NAMALWA (cell line): ENCODE measurements at places on chromosomes 12 and 14.

- peak; percentile 55 for DNase-seq
Measured at GRCh38 chr12:116710370-116711150, 27.3 kb downstream of the SPRING1 start.

- DNase-seq = no peak
Measured at GRCh38 chr14:100684154-100684553, 42.5 kb upstream of the DLK1 start.

- DNase-seq = no peak
Measured at GRCh38 chr12:4303750-4304149, 17.3 kb upstream of the TIGAR start.

- DNase-seq = no peak
Measured at GRCh38 chr14:74973003-74973653, 17.7 kb upstream of the PGF start.
